Adipocyte (in vitro differentiated cells): ENCODE measurements at places on chromosomes 16 and 17.
A peak's percentile ranks its signal among the peaks of the same experiment; 100 is the strongest.

DNA sequence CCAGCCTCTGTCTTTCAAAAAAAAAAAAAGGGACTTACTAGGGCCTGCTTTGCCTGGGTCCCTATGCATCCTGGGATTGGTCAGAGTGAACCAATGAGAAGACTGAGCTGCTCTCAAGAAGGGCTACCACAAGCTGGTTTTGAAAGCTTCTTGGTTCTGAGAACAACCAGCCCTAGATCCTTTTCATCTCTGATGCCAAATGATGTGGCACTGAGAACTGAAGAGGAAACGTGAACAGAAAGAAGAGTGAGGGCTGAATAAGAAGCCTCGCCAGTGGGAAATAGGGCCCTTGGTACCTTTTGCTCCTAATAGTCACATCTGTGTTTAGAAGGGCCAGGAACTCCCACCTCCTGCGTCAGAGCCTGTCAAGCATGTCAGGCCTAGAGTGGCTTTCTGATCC lies 10.7 kb downstream of the TACO1 start:
- DNase-seq = no peak

DNA sequence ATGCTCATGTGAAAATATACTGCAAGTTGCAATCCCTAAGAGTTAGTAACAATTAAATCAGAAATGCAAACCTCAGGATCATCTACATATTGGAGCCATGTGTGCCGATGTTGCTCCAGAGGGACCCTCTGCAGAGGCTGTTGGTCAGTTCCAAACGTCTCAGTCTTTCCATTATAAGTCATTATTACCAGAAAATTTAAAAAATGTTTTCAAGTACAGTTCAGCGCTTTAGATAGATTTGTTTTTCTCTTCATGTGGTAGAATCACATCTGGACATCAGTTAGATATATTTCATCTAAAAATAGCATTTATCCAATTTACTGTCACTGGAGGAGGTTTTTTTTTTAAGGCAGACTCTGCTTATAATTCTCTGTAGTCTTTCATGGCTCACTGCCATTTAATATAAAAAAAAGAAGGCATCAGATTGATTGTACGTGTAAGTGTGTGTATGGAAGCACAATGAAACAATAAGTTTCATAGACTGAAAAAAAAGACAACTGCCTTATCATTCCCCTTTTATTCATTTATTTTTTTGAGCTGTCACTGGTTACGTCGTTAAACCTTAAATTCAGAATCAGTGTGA lies 46.1 kb upstream of the MARCHF10 start:
- DNase-seq = no peak

DNA sequence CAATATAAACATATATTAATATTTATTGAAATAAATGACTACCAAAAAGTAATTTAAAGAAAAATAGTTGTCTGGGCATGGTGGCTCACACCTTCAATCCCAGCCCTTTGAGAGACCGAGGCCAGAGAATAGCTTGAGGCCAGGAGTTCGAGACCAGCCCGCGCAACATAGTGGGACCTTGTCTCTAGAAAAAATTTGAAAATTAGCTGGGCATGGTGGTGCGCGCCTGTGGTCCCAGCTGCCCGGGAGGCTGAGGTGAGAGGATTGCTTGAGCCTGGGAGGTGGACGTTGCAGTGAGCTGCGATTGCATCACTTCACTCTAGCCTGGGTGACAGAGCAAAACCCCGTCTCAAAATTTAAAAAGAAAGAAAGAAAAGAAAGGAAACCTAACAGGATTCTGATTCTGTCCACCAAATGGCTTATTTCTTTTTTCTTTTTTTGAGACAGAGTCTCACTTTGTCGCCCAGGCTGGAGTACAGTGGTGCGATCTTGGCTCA lies 3.4 kb upstream of the BPTF start:
- DNase-seq = no peak

DNA sequence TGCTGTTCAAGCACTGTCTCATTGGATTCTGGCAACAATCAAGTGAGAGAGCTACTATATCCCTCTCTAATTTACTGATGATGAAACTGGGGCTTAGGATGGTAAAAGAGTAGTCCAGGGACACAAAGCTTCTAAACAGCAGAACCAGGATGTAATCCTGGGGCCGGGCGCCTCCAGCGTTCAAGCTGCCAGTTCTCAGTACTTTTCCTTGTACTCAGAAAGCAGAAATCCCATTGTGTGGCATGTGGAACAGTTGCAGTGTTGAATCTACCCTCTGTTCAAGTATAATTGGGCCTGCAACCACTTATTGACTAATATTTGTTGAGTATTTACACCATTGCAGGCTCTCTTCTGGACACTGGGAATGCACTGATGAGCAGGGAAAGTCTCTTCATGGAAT lies 14.5 kb upstream of the CDH13 start:
- no peak for DNase-seq

GRCh38 chr16:75306099-75306762 lies 54.8 kb upstream of the BCAR1 start:
- no peak for DNase-seq

DNA sequence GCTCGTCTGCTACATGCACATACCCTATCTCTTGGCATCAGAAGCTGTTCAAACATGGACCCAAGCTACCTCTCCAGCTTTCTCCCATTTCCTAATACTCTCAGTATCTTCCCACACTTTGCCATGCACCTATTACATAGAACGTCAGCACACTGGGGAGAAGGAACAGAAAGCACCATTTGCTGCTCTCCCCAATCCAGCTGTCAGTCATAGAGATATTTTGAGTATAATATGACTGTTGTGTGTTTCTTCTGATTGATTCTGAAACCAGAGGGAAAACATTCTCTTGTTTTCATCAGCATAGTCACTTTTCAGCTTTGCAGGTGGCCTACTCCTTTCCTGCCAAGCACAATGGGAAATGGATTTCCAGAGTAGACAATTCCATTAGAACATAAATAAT lies 107.1 kb downstream of the ADAMTS18 start:
- no peak for DNase-seq

GRCh38 chr17:75762513-75763268 lies 2.3 kb downstream of the GALK1 start:
- DNase-seq = no peak

DNA sequence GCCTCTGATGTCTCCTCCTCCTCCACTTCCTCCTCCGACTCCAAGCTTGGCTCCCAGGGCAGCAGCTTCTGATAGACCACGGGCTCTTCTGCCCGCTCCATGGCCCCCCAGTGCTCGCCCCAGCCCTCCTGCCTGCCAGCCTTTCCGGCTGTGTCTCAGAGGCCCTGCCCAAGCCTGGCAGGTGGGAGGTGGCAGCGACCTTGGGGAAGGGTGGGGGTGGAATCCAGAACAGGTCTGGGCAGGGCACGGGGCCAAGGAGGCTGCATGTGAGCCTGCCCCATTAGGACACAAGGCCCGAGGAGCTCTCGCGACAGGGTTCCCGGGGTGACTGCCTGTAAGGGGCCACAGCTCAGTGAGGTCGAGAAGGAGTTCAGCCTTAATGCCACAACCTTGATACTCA lies at the start of gene GGT6:
Gene GGT6 (minus strand): TSS at position 157 of the 400 bp plus-strand sequence. CDS start 56 bp downstream, at position 101.
- no peak for DNase-seq

GRCh38 chr17:43912635-43913304 lies 5.4 kb upstream of the MPP2 start:
- DNase-seq = no peak

DNA sequence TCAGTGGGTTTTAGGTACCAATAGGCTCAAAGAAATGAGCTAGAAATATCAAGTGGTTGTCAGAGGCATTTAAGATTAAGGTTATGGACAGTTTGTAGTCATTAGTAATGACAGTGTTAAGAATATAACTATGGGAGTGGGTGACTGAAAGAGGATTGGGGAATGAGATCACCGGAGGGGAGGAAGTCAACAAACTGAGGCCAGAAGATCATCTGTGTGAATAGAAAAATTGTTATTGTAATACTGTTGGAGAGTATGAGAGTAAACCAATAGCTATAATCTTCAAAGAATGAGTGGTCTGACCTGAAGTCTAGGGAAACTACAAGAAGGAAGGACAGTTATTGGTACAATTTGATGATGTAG lies 197.1 kb downstream of the TANC2 start:
- no peak for DNase-seq

GRCh38 chr16:74871608-74872007 lies 97.0 kb upstream of the FA2H start:
- no peak for DNase-seq

DNA sequence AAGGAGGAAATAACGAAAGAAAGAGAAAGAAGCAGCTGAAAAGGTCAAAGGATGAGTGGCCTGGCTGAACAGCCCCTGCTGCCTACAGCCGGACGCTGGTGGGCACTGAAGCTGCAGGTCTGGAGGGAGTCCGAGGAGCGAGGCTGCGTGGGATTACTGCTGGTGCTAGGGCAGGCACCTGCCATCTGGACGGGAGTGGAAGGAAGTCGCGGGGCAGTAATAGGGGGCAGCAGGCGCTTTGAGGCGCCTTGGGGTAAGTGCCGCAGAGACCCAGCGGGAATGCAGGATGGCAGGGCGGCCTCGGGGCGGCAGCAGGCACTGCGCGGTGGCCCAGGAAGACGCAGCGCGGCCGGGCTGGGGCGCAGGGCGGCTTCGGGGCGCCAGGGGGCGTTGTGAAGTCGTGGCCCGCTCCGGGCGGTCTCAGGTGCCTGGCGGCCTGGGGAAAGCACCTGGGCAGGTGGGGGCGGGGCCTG lies 303 bp upstream of the SCNN1G start:
- peak; percentile 65 for DNase-seq

- no peak for DNase-seq
Measured at GRCh38 chr17:47739150-47739549, 6.1 kb downstream of the TBX21 start.

DNA sequence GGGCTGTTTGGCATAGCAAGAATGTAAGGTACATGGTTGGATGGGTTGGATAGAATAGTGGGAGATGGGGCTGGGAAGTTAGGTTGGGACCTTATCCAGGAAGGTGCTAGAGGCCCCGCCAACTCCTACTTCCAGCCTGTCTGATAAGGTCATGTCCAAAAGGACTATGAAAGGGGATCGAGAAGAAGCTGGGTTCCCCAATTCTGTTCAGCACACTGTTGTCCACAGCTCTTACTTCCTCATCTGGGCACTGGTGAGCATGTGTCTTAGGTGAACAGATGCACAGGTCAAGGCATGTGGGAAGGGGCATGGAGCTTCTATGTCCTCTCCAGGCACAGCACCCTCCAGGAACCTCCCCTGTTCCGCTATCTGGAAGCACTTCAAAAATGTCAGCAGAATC lies 5.6 kb upstream of the ULK2 start:
- DNase-seq = no peak

DNA sequence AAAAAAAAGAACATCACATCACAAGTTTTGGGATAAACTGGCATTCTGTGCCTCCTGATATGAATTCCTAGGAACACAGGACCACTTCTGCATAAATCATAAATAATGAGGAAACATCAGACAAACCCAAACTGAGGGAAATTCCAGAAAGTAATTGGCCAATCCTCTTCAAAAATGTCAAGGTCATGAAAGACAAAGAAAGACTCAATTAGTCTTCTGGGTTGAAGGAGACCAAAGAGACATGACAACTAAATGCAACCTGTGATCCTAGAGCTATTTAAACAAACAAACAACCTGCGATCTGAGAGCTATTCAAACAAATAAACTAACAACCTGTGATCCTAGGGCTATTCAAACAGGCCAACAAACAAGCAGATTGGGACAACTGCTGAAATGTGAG lies 144.3 kb downstream of the VPS53 start:
- no peak for DNase-seq

DNA sequence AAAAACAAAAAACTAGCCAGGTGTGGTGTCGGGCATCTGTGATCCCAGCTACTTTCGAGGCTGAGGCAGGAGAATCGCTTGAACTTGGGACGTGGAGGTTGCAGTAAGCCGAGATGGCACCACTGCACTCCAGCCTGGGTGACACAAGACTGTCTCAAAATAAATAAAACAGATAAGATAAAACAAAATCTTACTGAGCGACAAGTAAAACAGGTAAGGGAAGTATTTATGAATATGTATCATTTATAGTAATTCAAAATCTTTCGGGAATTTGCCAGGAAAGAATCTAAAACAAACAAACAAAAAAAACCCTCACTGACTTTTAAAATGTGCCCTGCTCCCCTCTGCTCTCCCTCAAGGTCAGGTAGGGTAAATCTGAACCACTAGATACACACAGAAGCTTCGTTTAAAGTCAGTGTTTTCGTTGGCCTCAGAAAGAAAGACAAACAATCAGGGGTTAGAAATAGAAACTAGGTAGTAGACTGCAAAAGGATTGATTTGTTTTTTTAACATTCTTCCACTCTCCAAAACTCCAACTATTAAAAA lies 2.1 kb downstream of the PRPSAP1 start:
- no peak for DNase-seq

DNA sequence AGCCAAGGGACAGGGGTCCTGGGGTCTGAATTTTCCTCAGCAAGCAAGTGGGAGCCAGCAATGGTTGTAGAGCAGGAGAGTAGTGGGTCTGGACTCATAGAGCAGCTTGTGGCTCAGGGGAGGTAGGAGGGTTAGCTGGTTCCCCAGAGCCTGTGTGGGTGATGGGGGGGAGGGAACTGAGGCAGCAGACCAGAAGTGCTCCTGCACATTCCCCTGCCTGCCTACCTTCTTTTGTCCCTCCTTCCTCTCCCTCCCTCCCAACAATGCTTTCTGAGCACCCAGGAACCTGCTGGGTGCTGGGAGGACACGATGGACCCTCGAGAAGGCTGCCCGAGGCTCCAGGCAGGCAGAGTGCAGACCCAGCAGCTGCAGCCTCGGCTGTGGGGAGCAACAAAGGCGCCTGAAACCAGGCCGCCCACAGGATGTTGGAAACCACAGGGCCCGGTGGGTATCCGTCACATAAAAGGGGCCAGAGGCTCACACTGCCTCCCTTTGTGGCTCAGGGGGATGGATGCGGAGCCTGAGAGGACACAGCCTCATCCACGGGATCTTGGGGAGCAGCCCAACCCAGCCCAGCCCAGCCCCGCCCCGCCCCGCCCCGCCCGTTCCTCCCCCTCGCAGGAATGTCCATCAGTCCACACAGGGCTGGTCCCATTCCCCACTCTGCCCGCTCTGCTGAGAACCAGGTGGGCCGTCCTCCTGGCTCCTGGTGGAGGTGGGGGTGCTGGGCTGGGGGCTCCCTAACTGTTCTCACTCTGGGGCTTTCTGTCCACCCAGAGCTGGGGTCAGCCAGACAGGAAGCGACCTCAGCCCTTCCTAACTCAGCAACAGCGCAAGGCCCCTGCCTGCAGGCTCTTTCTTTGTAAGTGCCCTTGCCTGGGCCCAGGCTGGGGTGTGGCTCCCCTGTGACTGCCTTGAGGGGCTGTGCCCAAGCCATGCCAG lies 1.7 kb upstream of the NLRC3 start:
- DNase-seq = peak; percentile 24

GRCh38 chr17:78739331-78739931 lies 42.6 kb downstream of the CYTH1 start:
- no peak for DNase-seq

DNA sequence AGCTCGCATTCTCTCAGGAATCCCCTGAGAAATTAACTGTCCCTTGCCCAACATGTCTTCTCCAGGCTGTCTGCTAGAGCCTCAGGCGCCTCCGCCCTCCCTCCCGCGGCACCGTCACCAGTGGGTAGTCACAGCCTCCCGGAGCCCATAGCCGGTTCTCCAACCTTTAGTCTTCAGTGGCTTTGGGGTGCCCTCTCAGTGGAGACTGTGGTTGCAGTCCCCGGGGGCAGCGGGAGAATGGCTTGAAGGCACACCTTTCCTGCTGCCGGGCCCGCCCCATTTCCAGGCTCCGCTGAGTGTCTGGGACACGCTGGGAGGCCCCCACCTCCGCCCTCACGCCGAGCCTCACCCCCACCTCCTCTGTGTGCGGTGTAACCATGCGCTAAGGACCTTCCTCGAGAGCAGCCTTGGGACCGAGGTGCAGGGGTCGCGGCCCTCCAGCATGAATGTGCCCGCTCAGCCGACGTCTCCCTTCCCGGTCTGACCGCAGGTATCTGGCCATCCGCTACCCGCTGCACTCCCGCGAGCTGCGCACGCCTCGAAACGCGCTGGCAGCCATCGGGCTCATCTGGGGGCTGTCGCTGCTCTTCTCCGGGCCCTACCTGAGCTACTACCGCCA lies 1.7 kb downstream of the GALR2 start:
- DNase-seq = no peak
